Lung (tissue), 17 donors: ENCODE measurements at places on chromosomes 1 and 21. TPM values are rescaled to one million over a fixed set of nuclear protein-coding genes. Genes with fewer than 3 reads are reported as not detected.

Gene NR1I3
- polyA plus RNA-seq: not detected

Gene RIIAD1
- polyA plus RNA-seq: 9.3 TPM

Gene OLIG1
- polyA plus RNA-seq: 1.9 TPM

Gene LCE4A
- not detected for polyA plus RNA-seq

Gene NMNAT2
- polyA plus RNA-seq: 1.00 TPM

Gene ACTN2
- polyA plus RNA-seq: 2.5 TPM

Gene C2CD4D
- 0.19 TPM for polyA plus RNA-seq

Gene PRMT6
- polyA plus RNA-seq: 7.3 TPM

Gene NUP210L
- polyA plus RNA-seq: 0.03 TPM

Gene DESI2
- polyA plus RNA-seq: 17.1 TPM

Gene ADAMTS1
- polyA plus RNA-seq: 15.3 TPM

Gene MYBPH
- 0.16 TPM for polyA plus RNA-seq

Gene AMY1C
- 71.2 TPM for polyA plus RNA-seq

Gene CLIC6
- polyA plus RNA-seq: 15.1 TPM

Gene TMPRSS2
- 50.0 TPM for polyA plus RNA-seq

Gene SLC6A17
- 0.02 TPM for polyA plus RNA-seq
